ENCODE measurements at places on chromosomes 5 and 9.

DNA sequence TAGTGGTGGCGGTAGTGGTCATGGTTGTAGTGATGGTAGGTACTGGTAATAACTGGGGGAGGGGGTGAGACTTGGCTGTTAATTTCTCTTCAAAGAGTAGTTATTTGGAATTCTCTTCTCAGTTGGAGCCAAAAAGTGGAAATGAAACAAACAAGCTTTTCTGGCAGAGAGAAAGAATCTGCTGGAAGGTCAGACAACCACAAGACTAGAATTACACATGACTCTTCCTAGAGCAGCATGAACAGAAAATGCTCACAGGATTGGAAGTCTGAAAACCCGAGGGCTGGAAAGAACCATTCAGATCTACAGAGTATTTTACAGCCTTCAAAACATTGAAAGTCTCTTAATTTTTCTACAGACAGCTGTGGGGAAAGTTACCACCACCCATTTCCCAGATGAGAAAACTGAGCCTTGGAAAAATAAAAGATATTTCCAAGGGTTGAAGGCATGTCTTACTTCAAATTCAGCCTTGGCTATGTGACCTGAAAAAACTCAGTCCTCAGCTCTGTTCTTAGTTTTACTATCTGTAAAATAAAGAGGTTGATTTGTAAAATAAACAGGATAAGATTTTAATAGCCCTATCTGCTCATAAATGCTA lies 42.9 kb upstream of the TRIM32 start:
- no peak for DNase-seq

- no peak for DNase-seq
Observed at GRCh38 chr9:88044200-88044599, 69.9 kb upstream of the CDK20 start.

DNA sequence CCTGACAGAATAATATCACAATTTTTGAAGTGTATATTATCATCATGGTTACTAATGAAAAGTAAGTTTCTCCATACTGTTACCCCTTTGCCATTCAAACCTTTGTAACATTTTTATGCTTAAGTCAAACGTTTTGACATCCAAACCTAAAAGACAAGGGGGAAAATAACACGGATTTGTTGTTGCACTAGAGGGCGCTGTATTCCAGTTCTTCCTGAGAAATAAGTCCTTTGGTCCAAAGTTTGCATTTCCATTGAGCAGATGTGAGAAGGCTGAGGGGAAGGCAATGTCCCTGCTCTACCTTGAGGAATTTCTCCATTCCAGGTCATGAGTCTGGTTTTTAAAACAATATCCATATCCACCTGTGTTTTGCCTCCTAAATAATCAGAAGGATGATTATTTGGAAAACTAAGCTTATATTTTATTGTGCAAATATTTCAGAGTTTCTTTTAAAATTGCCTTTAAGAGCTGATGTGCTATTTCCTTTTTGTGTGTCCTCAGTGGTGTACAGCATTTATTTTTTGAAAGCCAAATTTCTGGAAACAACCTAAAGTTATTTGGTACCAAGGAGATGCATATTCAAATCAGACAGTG lies 9.7 kb downstream of the LECT2 start:
- DNase-seq: peak; percentile 62

GRCh38 chr5:168931638-168932345 lies 352.6 kb upstream of the PANK3 start:
- DNase-seq: no peak

GRCh38 chr5:142426129-142427014 lies 101.6 kb upstream of the SPRY4 start:
- no peak for DNase-seq

DNA sequence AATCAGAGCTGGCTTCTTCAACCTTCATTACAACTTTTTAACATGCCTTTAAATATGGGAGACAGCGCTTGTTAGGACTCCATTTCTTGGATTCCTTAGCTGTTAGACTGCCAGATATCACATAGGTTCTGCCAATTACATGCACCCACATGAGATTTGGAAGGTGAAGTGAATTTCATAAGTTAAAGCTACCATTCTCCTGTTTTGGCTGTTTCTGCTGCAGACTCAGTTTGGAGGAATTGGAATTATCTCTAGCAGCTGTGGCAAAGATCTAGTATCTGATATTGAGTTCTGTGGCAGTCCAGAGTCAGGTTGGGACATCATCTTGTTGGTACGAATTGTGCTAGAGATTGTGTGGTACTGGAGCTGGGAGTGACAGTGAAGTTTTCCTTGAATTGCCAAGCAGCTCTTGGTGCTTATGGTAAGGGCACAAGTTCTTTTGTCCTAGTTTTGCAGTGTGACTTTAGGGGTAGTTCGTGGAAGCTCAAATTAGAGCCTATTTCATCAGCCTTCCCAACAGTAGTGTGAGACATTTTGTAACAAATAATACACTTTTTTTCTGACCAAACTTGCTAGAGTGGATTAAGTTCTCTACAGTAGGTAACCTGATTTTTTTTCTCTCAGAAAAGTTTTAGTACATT lies 9.1 kb upstream of the PJA2 start:
- no peak for DNase-seq

DNA sequence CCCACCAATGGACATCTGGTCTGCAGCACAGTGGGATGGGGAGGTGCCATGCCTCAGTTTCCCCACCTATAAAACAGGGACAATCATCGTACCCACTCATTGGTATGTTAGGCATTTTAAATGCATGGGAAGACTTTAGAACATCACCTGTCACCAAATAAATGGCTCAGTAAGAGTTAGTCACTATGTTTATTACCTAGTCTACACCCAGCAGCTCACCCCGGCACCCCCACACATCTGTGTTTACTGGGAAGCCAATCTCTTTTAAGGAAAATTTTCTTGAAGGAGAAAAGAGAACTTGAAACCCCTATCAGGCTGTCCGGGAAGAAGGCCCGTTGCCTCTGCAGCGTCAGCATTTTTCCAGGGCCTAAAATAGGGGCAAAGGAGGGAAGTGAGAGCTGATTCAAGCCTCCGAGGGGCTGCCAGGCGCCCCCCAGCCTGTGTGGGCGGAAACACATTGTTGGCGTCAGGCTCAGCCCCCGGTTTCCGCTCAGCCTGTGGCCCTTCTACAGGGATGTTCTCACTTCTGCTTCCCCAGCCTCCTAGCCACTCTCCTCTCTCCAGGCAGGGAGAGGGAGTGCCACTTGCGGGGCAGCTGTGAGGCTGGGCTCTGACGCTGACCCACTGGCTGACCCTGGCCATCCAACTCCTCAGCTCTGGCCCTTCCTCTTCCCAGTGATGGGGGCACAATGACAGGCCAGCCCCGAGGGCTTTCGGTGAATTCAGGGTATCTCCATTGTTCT lies 4.6 kb downstream of the CSF1R start:
- peak; percentile 14 for DNase-seq

DNA sequence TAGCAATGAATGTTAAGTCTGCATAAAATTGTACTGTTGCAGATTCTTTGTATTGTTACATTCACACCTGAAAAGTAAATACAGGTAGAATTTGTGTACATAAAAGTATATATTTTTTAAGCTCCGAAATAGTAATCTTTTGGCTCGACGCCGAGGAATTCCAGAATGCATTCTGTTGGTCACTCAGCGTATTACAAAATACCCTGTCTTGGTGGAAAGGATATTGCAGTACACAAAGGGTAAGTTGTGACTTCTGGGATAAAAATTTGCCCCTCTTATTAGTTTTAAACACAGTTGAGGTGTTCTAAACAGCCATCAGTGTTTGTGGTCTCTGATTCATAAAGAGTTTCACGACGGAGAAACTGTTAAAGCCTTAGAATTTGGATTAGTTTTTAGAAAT lies 257.6 kb downstream of the ARHGEF28 start:
- DNase-seq: no peak

DNA sequence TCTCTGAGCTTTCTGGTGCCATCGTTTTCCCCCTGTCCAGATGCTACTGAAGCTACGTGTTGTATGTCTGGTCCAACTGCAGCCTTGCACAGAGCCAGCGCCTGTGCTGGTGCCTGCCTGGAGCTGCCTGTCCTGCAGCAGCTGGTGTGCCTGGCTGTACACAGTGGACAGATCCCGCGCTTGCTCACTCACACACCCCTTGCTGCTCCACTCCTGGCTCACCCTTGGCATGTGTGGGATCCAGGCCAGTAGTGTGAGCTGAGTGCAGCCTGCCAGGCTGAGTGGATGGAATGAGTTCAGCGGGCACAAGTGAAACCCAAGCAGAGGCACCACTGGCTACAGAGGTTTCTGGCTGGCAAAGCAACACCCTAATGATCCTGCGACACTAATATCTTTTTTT lies 40.4 kb downstream of the FER start:
- DNase-seq: no peak

DNA sequence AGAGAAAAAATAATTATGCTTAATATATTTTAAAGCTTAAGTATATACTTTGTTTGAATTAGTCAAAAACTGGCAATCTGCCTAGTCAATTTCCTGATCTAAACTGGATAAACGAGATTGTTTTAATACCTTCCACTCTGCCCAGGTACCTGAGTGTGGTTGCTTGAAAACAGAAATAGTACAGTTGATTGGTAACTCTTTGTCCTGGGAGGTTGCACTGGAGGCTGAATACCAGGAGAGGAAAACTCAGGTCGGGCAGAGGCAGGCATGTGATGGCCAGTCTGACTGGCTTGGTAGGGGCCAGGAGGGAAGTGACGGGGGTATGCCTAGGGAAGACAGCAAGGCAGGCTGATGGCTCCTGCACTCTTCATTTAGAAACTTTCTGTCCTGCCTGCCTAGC lies 80.2 kb downstream of the PIK3R1 start:
- no peak for DNase-seq
